ENCODE measurements at places on chromosomes 11 and 22.

GRCh38 chr22:35725521-35725920 lies 7.8 kb downstream of the APOL5 start:
- DNase-seq: no peak

GRCh38 chr22:44407171-44407986 lies 90.7 kb downstream of the RTL6 start:
- no peak for DNase-seq

- DNase-seq: no peak
These were observed 11.2 kb downstream of the CCS start for GRCh38 chr11:66604155-66604554.

GRCh38 chr11:8328231-8328794 lies 64.6 kb upstream of the LMO1 start:
- no peak for DNase-seq

DNA sequence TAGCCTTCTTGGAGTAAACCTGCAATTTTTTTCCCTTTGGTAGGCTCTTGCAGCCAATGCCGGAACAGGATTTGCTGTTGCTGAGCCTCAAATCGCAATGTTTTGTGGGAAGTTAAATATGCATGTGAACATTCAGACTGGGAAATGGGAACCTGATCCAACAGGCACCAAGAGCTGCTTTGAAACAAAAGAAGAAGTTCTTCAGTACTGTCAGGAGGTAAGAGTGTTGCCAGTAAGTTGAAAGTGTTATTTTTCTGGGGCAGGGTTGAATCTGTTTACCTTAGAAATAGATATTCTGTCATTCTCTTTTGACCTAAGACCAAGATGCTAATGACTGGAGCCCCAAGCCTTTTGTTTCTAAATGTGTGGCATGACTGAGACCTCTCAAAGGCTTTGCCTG lies 39.7 kb downstream of the APLP2 start:
- no peak for DNase-seq

GRCh38 chr11:133738624-133739023 lies 106.7 kb downstream of the SPATA19 start:
- DNase-seq: no peak

DNA sequence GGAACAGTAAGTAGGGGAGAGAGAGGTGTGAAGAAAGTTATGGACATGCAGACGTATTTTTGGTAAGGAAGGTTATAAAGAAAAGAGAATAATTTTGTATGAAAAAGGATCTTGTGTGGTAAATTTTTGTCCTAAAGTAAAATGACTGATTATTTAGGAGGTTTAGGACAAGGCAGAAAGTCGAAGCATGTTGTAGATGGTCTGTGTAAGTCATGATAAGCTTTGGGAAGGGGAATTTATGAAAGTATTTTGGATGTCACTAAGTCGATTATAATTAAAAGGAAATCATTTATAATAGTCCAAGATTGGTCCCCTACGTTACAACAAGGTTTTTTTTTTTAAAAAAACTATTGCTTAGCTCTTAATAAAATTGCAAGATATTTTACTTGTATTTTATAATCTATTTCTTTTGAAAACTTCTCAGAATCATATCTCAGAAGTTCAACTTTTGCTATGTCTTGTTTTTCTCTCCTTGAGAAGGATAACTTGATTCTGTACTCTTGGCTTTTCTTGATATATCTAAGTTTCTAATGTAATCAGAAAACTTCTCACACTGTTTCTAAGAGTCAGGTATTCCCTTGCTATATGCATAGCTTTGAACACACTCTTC lies 10.9 kb upstream of the CABP2 start:
- no peak for DNase-seq

- DNase-seq: no peak
These were observed 237.2 kb downstream of the DDX10 start for GRCh38 chr11:108902027-108902469.

- DNase-seq: no peak
These were observed 70.5 kb downstream of the DKK3 start for GRCh38 chr11:11937957-11938356.

DNA sequence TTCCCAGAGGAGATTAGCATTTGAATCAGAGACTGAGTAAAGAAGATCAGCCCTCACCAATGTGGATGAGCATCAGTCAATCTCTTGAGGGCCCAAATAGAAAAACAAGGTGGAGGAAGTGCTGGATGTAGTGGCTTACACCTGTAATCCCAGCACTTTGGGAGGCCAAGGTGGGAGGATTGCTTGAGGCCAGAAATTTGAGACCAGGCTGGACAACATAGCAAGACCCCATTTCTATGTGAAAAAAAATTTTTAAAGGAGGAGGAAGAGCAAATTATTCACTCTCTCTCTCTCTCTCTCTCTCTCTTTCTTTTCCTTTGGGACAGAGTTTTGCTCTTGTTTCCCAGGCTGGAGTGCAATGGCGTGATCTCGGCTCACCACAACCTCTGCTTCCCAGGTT lies 18.1 kb upstream of the CAPRIN1 start:
- DNase-seq: no peak

- DNase-seq: no peak
These were observed 152.9 kb downstream of the FEZ1 start for GRCh38 chr11:125343086-125343717.

DNA sequence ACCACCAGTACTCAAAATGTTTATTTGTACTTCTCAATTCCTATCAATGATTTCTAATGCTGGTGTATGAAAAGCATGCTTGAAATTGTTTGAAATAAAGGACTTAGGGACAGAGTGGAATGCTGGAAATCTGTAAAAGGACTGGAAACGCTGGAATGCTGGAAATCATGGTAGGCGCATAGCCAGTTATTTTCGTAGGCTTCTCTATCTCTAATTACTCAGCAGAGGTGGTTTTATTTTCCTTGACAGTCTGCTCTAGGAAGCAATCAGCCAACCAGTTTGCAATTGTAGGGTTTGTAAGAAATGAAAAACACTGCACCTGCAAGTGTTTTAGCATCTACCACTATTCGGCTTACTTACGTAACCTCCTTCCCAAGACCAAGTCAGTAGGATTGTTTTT lies 788 bp downstream of the LIN7C start:
- DNase-seq: no peak

- DNase-seq: no peak
These were observed 50.7 kb downstream of the RRAS2 start for GRCh38 chr11:14308114-14308896.

GRCh38 chr22:39148727-39149535 lies 3.5 kb downstream of the CBX7 start:
- DNase-seq: peak; percentile 72

DNA sequence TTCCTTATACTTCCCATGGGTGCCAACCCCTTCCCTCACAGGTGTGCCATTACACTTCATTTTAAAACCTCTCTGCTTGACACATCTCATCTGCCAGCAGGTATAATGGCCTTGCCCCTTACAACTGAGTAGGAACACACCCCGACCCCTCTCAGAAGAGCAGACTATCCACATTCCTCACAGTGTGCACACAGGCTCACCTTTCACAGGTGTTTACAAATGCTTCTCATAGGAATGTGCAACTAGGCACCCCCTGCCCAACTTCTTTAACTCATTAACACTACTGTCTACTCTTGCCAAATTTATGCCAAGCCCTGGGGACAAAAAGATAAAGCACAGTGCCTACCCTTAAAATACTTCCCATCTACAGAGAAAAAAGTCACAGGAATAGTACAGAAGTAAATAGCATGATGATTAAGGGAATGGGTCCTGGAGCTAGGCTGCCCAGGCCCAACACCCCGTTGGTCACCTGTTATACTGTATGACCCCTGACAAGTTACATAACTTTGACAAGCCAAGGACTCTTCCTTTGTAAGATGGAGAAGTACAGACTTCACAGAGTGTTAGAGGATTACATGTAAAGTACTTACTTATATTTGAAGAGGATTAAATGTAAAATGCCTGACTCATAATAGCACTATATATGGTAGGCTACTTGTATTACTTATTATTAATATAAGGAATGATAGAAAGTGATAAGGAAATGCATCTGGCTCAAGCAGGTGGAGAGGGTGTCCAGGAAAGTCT lies 15.2 kb downstream of the TRIM3 start:
- no peak for DNase-seq

DNA sequence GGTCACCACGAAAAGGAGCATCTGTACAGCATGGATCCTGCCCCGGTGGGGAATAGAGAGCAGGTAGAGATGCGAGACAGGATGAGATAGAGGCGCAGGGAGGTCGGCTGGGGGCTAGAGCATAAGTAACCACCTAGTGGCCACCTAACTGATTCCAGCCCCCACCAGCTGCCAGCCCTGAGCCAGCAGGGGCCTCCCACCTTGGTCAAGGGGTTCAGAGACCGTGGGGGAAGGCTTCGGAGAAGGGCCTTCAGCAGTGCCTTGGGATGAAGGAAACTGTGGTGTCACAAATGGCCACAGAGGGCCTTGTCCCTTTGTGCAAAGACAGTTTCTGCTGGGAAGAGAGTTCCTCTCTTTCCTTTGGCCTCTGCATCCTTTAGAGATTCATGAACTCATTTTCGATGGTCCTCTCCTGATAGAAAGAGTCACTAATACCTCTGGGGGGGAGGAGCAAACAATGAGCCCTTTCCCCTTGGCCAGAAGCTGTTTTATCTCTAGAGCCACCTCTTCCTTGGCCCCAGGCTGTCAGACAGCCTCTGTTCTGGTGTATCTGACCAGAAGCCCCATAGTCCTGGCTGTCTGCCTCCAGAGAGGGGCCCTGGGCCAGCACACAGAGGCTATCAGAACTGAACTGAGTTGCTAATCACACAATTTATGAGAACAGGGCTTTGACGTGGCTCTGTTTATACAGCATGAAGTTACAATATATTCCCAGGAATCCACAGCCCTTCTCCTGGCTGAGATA lies 146.0 kb downstream of the PARVA start:
- no peak for DNase-seq

DNA sequence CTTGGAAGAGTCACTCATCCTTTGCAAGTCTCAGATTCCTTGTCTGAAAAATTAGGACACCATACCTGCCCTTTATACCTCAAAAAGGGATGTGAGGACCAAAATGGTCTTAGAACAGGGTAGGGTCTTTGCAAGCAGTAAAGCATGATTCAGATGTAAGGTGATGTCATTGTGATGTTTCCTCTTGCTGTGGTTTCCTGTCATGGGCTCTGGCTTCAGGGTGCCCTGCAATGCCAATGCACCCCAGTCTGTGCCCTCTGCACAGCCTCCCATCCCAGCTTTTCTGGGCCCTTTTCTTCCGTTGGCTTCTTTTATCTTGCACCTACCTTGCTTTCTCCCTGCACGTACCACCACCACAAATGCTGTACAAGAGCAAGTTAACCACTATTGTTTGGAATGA lies 87.8 kb upstream of the NNMT start:
- DNase-seq: peak; percentile 8

DNA sequence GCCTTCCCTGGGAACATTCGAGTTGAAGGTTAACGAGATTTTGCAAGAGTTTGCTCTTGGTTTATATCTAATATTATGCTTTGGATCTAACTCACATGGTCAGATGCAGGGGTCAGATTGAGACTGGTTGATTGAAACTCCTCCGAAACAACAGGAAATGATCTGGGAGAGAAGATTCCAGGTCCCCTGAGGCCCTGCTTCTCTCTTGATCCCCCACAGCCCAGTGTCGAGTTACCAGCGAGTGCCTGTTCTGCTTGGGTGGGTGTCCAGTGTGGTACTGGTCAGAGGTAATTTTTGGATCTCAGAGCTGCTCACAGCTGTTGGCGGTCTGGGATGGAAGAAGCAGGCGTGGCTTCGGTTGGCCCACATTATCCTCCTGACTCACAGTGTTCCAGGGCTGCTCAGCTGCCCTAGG lies 9.2 kb downstream of the FBLN1 start:
- DNase-seq: no peak

DNA sequence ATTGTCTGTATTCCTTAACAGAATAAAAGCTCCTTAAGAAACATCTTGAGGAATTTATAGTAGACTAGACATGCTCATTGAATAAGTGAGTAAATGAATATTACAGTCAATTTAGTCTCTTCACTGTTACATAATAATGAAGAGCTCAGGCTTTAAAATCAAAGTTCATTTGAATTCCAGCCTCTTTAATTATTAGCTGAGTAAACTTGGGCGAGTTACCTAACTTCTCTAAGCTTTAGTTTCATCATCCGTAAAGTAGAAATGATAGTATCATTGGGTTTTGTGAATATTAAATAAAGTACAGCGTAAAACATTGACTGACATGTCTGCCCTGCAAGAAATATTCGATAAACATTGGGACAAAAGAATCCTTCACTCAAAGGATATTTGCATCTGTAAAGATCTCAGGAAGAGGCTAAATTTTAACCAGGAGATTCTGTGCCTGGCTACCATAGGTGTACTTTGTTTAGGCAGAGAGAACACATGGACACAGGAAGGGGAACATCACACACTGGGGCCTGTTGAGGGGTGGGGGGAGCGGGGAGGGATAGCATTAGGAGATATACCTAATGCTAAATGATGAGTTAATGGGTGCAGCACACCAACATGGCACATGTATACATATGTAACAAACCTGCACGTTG lies 15.2 kb upstream of the BBOX1 start:
- DNase-seq: no peak

- no peak for DNase-seq
These were observed 222.9 kb upstream of the ARHGAP20 start for GRCh38 chr11:110935018-110935640.

DNA sequence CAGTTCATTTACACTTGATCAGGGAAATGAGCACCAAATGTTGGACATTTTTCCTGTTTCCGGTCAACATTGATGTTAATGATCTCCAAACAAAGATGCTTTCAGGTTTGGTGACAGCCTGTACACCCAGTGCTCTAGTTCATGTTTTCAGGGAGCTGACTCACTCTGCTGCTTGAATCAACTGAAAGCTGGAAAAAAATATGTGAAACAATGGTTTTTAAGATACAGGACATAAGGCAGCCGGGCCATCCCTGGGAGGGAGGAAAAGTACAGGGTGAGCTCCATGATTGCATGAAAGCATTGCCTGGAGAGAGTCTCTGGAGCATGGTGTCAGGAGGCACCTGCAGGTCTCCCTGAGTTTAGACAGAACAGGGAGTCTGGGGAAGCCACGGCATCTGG lies 259.6 kb downstream of the TBC1D22A start:
- DNase-seq: no peak

- DNase-seq: no peak
These were observed 182.3 kb upstream of the NCAM1 start for GRCh38 chr11:112778877-112779266.

DNA sequence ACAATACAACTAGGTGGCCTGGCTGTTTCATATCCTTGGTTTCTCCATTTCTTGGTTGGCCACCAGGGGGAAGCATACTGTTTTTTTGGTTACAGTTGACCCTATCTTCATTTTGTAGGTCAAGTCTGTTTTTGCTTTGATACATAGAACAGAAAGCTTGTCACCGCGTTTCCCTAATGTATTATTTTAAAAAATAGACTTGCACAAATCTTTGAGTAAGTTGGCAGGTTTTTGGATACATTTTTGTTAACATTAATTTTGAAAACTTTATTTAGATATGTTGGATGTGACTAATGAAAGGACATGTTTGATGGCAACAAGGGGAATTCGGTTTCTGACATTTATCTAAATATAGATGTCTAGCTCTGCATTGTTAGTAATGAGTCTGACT lies 3.0 kb downstream of the NCR3LG1 start:
- peak; percentile 53 for DNase-seq
